Gastrocnemius medialis (tissue), 4 donors: ENCODE measurements at places on chromosomes 4 and X. TPM values are rescaled to one million over a fixed set of nuclear protein-coding genes. Genes with fewer than 3 reads are reported as not detected.

CT47A7 gene
- not detected for total RNA-seq

ACE2 gene
- total RNA-seq: 2.8 TPM

PPP1R2C gene
- not detected for total RNA-seq

MAGEA6 gene
- total RNA-seq: not detected

SHROOM2 gene
- total RNA-seq: 0.36 TPM

DNA sequence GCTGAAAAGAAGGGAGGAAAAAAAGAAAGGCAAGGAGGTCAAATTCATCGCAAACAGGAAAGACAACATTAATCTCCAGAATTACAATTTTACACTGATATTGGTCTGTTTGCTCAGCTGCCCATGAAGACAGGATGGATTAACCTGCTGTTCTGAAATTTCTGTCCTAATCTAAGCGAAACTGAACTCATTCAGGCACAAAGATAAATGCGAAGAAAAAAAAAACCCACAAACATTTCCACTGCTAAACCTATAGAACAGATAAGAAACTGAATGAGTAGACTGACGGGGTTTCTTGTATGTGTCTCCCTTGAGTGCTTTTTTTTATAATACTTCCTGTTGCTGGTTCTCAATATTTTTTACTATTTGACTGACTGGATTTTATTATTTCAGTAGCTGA is 251.8 kb upstream of the FTHL17 start:
- no peaks in the 10 kb centered on the region for H3K27me3 ChIP-seq
- no peak overlapping the region for H3K27ac ChIP-seq
- no peak for DNase-seq
- no peak overlapping the region for H3K4me3 ChIP-seq
- no peaks in the 10 kb centered on the region for H3K4me1 ChIP-seq
- H3K36me3 ChIP-seq: no peaks in the 10 kb centered on the region

GRCh38 chr4:140152013-140152703 is 1.8 kb downstream of the MAML3 start:
- no peaks in the 10 kb centered on the region for H3K27me3 ChIP-seq
- no peaks in the 10 kb centered on the region for H3K36me3 ChIP-seq
- DNase-seq: peak; percentile 47
- H3K4me1 ChIP-seq: no peaks in the 10 kb centered on the region

DNA sequence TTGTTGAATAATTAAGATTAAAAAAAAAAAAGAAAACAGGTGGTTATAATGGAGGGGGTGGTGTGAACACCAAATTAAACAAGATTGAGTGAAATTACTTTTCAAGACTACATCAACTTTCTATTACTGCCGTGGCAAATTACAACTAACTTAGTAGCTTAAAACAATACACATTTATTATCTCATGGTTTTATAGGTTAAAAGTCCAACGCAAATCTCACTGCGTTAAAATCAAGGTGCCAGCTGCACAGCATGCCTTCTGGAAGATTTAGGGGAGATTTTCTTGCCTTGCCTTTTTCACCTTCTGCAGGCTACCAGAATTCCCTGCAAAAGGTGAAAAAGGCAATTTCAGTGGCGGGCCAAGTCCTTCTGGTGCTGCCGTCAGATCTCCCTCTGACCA is 58.5 kb downstream of the ATXN3L start:
- H3K27ac ChIP-seq: no peak overlapping the region
- H3K4me3 ChIP-seq: no peak overlapping the region
- no peaks in the 10 kb centered on the region for H3K4me1 ChIP-seq
- no peaks in the 10 kb centered on the region for H3K27me3 ChIP-seq

DNA sequence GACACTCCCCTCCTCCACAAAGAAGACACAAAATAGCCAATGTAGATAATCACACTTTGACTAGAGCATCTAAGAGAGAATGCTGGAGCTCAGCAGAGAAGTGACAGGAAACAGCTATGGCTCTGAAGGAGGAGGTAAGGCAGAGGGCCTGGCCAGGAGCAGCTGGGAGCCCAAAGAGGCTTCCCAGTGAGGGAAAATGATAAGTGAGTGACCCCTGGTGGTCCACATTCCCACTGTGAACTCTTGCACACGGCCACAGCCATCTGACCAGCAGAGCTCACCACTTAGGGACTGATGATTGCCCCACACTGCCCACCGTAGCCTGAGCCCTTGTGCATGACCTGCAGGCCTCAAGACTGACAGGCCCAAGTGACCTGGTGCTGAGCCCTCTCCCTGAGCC is 162.7 kb upstream of the GALNTL6 start:
- DNase-seq: no peak
- H3K27me3 ChIP-seq: no peaks in the 10 kb centered on the region
- no peak overlapping the region for H3K4me3 ChIP-seq
- no peak overlapping the region for H3K27ac ChIP-seq

DNA sequence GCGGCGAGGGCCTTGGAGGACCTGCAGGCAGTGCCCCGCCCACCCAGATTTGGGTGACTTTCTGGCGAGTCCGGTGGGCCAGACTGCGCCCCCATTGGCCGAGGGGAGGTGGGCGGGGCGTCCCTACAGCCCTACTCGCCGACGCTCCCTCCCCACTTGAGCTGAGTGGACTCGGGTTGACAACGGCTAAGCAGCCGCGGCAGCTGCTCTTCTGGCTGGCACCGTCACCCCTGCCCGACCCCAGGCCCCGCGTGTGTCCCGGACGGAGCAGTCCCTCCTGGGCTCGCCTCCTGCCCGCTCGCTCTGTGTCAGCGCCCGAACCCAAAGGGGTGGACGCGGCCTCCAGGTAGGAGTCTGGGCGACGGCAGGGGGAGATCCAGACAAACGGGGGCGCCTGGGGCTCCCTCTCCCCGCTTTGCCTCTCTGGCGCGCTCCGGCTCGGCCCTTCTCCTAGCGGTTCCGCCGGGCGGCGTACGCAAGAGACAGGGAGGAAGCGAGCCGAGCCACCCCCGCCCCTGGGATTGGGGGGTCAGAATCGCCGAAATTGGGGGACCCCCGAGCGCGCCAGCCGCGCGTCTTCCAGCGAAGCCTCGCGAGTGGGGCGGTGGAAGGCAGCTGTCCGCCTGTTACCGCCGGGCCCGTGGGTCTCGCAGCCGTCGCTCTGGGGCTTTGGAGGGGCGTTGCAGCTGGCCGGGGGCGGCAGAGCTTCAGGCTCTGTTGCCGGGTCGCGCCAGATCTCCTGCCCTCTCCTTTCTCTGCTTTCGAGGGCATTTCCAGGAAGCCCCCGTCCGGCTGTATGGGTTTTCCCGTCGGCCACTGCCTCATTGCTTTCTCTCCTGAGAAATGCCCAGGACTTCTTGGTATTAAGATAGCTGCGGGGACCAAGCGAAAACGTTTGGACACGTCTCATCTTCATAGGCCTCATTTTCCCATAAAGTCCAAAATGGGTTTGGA is 46.3 kb downstream of the STARD8 start:
- H3K36me3 ChIP-seq: no peaks in the 10 kb centered on the region
- peak overlapping the region; percentile 82 for H3K4me3 ChIP-seq
- H3K27me3 ChIP-seq: no peaks in the 10 kb centered on the region
- DNase-seq: peak; percentile 61
- H3K27ac ChIP-seq: peak overlapping the region; percentile 85

DNA sequence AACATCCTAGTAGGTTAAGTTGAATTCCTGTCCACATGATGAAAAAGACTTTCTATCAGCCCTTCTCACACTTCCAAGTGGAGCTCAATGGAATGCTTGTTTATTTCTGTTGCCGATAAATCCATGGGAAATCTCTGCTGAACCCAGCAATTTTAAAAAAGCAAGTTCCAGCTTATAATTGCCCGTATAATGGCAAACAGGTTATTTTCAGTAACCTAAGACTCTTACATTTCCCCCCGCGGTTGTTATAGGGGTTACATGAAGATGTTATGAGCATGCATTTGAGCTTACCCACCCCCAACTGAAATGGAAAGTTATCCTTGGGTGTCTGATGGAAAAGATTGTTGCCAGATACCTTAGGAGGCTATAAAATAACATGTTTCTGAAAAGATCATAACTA is 136.2 kb downstream of the PALLD start:
- H3K36me3 ChIP-seq: no peaks in the 10 kb centered on the region
- DNase-seq: no peak
- H3K4me3 ChIP-seq: peak overlapping the region; percentile 80
- no peaks in the 10 kb centered on the region for H3K27me3 ChIP-seq
- H3K4me1 ChIP-seq: peaks cover 41% of the 10 kb centered on the region

GRCh38 chr4:86554646-86555045 is 39.5 kb upstream of the PTPN13 start:
- H3K4me3 ChIP-seq: no peak overlapping the region
- H3K4me1 ChIP-seq: no peaks in the 10 kb centered on the region
- no peak for DNase-seq
- no peak overlapping the region for H3K27ac ChIP-seq
- no peaks in the 10 kb centered on the region for H3K27me3 ChIP-seq

GRCh38 chr4:26836539-26836938 is 24.1 kb upstream of the STIM2 start:
- H3K27me3 ChIP-seq: no peaks in the 10 kb centered on the region
- H3K36me3 ChIP-seq: no peaks in the 10 kb centered on the region
- no peak for DNase-seq
- no peak overlapping the region for H3K4me3 ChIP-seq
- H3K4me1 ChIP-seq: peaks cover 10% of the 10 kb centered on the region

DNA sequence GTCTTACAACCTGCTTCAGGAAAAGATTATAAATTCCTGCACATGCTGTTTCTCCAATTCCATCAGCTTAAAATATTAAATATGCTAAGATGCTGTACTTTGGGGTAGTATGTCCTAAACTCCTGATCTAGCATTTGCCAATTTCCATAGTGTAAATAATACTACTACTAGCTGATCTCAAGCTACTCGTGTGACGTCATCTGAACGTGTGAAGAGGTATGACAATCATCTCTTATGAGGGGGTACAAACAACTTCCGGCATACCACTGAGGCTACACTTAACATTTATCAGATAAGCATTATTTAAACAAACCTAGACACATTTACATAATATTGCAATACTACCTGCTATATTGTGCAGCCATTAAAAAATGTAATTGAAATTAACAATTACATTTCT is 52.4 kb upstream of the APELA start:
- H3K27ac ChIP-seq: no peak overlapping the region
- H3K4me1 ChIP-seq: no peaks in the 10 kb centered on the region
- no peak overlapping the region for H3K4me3 ChIP-seq
